ENCODE measurements at places on chromosomes 11 and 22. TPM values are rescaled to one million over a fixed set of nuclear protein-coding genes. Genes with fewer than 3 reads are reported as not detected.

RCOR2 gene
- total RNA-seq = not detected

DNA sequence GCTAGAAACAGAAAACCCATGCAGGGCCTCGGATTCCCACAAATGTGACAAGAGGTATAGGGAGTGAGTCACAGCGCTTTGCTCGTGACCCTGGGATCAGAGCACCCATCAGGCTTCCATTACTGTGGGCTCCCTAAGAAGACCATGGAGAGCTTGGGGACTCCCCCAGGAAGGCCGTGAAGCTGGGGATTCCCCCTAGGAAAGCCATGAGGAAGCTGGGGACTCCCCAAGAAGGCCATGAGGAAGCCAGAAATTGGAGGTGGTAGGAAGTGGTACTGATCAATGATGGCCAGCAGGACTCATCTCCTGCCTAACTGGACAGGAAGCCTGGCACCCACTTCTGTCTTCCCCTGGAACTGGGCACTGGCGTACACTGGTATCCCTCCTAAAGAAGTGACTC, 10.1 kb upstream of the DCPS start:
- H3K27ac ChIP-seq = no peak overlapping the region
- H3K36me3 ChIP-seq = peaks cover 55% of the 10 kb centered on the region
- H3K4me1 ChIP-seq = peaks cover 11% of the 10 kb centered on the region
- no peak overlapping the region for H3K4me3 ChIP-seq
- DNase-seq = no peak

DNA sequence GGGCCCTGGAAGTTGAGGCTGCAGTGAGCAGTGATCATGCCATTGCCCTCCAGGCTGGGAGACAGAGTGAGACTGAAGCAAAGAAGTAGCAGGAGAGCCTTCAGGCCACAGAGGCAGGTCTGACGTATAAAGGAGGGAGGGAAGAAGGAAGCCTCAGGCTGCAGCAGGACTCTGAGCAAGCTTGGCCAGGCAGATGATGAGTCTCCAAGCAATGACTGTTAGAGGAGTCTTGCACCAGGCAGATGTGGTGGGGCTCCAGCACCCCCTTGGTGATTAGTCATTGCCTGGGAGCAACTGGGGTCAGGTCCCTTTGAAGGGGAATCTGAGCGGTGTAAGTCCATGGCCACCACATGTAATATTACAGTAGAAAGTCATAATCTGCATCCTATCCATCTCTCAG, 36.6 kb upstream of the NFAM1 start:
- H3K4me3 ChIP-seq = no peak overlapping the region
- no peak overlapping the region for H3K27ac ChIP-seq
- H3K36me3 ChIP-seq = no peaks in the 10 kb centered on the region
- H3K27me3 ChIP-seq = no peaks in the 10 kb centered on the region

DNA sequence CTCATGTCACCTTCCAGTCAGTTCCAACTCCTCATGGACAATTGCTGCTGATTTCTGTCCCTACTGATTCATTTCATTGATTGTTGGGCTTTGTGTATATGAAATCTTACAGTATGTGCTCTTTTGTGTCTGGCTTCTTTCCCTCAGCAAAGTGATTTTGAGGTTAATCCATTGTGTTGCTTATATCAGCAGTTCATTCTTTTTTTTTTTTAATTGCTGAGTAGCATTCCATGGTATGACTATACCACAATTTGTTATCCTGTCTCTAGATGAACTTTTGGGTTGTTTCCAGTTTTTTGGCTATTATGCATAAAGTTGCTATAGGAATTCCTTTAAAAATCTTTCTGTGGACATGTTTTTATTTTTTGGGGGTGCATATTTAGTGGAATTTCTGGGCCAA, 59.9 kb downstream of the NXPE1 start:
- H3K36me3 ChIP-seq = peaks cover 8% of the 10 kb centered on the region
- no peaks in the 10 kb centered on the region for H3K4me1 ChIP-seq
- H3K27me3 ChIP-seq = peaks cover 24% of the 10 kb centered on the region
- no peak for DNase-seq
- H3K27ac ChIP-seq = no peak overlapping the region

DNA sequence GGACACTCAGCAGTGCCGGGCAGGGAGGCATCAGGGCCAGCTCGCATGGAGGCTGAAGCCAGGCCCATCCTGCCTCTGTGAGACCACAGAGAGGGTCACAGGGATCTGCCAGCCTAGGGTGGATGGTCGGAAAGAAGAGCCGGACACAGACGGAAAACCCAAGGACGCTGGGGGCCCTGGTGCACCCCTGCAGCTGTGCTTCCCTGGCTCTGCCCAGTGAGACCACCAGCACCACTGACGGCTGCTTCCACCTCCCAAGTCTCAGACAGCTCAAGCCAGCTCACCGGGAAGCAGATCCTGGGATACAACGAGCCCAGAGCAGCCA, 42.2 kb downstream of the SHISAL1 start:
- no peak overlapping the region for H3K4me3 ChIP-seq
- H3K27ac ChIP-seq = no peak overlapping the region
- no peaks in the 10 kb centered on the region for H3K36me3 ChIP-seq
- H3K27me3 ChIP-seq = peaks cover 2% of the 10 kb centered on the region
- DNase-seq = no peak

ZNF280A gene
- total RNA-seq = not detected

BLID gene
- not detected for total RNA-seq

GRCh38 chr22:20550057-20550817, 42.8 kb downstream of the MED15 start:
- peaks cover 29% of the 10 kb centered on the region for H3K36me3 ChIP-seq
- H3K4me3 ChIP-seq = peak overlapping the region; percentile 82
- peak overlapping the region; percentile 96 for H3K27ac ChIP-seq
- H3K27me3 ChIP-seq = no peaks in the 10 kb centered on the region
- H3K4me1 ChIP-seq = peaks cover 73% of the 10 kb centered on the region

GRCh38 chr11:43952020-43952400, 9.6 kb downstream of the C11orf96 start:
- peaks cover 16% of the 10 kb centered on the region for H3K27me3 ChIP-seq
- no peaks in the 10 kb centered on the region for H3K36me3 ChIP-seq
- no peaks in the 10 kb centered on the region for H3K4me1 ChIP-seq
- H3K4me3 ChIP-seq = no peak overlapping the region
- no peak for DNase-seq

- H3K27ac ChIP-seq = no peak overlapping the region
- H3K27me3 ChIP-seq = no peaks in the 10 kb centered on the region
- no peaks in the 10 kb centered on the region for H3K36me3 ChIP-seq
These were observed 14.1 kb upstream of the CBX7 start for GRCh38 chr22:39166547-39166946.

GRCh38 chr11:73306977-73307322, 1.1 kb upstream of the ARHGEF17 start:
- H3K27me3 ChIP-seq = peaks cover 18% of the 10 kb centered on the region
- H3K4me1 ChIP-seq = peaks cover 10% of the 10 kb centered on the region
- no peaks in the 10 kb centered on the region for H3K36me3 ChIP-seq
- no peak for DNase-seq
- no peak overlapping the region for H3K27ac ChIP-seq

- H3K4me1 ChIP-seq = no peaks in the 10 kb centered on the region
- H3K36me3 ChIP-seq = no peaks in the 10 kb centered on the region
- no peak overlapping the region for H3K27ac ChIP-seq
- DNase-seq = no peak
- no peak overlapping the region for H3K4me3 ChIP-seq
These were observed 16.2 kb upstream of the CWF19L2 start for GRCh38 chr11:107473792-107474191.

GAL3ST1 gene
- total RNA-seq = 1.6 TPM

DNA sequence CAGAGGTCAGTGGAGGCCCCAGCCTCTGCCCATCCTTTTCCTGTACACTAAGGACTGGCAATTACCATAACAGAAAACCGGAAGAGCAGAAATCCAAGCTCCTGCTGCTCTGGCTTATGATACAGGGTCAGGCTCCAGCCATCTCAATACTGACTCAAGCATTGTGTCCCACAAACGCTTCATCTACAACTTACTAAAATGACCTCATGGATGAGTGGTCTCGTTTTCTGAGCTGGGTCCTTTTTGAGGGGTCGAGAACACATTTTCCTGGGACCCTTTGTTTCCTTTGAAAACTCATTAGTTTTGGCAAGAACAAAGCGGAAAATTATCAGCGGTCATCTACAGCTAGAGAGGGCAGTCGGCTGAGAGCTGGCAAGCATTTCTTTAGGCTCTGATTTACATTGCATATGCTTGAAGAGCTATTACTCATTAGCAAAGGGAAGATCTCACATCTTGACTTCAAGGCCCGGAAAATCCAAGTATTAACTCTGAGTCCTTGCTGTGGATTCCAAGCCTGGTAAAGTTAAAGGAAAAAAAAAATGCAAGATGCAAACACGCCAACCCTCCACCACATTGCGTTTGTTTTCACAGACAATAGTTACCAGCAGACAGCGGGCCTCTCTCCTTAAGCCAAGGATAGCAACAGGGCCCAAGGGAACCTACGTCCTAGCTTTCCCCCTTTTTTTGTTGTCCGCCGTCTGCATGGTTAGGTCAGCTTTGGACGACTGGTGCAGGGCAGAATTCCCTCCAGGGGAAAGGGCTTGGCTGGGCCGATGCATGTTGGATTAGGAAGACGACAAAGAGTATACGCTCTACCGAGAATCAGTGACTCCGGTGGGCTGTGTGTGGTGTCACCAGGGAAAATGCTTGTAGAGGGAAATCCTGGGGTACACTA, 1.8 kb downstream of the TESMIN start:
- peaks cover 12% of the 10 kb centered on the region for H3K4me1 ChIP-seq
- no peaks in the 10 kb centered on the region for H3K27me3 ChIP-seq
- DNase-seq = no peak
- peak overlapping the region; percentile 29 for H3K27ac ChIP-seq

GRCh38 chr11:62712276-62712812, 4.9 kb downstream of the GNG3 start:
- peak overlapping the region; percentile 0 for H3K4me3 ChIP-seq
- peak overlapping the region; percentile 80 for H3K27ac ChIP-seq
- DNase-seq = no peak
- no peaks in the 10 kb centered on the region for H3K27me3 ChIP-seq

VSIG10L2 gene
- total RNA-seq = not detected

DNA sequence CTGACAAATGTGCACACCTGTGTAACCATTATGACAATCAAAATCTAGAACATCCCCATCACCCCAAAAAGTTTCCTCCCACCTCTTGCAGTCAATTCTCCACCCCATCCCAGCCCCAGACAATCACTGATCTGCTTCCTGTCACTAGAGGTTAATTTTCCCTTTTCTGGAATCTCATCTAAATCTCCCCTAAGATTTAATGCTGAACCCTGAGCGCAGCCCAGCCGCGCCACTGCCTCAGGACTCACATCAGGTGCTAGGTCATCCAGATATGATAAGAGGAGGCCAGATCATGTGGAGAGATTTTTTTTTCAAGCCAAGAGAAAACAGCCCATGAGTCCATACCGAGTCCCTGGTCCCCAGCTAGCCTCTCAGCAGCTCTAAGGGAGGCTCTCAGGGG, 4.3 kb upstream of the TMPRSS13 start:
- H3K27ac ChIP-seq = peak overlapping the region; percentile 67
- DNase-seq = no peak
- no peak overlapping the region for H3K4me3 ChIP-seq
- H3K27me3 ChIP-seq = no peaks in the 10 kb centered on the region
- H3K4me1 ChIP-seq = peaks cover 59% of the 10 kb centered on the region

GRCh38 chr22:50045211-50046018, 12.7 kb downstream of the TTLL8 start:
- DNase-seq = no peak
- peaks cover 3% of the 10 kb centered on the region for H3K4me1 ChIP-seq
- peaks cover 32% of the 10 kb centered on the region for H3K27me3 ChIP-seq
- no peak overlapping the region for H3K4me3 ChIP-seq

KDM4E gene
- total RNA-seq = not detected

DNA sequence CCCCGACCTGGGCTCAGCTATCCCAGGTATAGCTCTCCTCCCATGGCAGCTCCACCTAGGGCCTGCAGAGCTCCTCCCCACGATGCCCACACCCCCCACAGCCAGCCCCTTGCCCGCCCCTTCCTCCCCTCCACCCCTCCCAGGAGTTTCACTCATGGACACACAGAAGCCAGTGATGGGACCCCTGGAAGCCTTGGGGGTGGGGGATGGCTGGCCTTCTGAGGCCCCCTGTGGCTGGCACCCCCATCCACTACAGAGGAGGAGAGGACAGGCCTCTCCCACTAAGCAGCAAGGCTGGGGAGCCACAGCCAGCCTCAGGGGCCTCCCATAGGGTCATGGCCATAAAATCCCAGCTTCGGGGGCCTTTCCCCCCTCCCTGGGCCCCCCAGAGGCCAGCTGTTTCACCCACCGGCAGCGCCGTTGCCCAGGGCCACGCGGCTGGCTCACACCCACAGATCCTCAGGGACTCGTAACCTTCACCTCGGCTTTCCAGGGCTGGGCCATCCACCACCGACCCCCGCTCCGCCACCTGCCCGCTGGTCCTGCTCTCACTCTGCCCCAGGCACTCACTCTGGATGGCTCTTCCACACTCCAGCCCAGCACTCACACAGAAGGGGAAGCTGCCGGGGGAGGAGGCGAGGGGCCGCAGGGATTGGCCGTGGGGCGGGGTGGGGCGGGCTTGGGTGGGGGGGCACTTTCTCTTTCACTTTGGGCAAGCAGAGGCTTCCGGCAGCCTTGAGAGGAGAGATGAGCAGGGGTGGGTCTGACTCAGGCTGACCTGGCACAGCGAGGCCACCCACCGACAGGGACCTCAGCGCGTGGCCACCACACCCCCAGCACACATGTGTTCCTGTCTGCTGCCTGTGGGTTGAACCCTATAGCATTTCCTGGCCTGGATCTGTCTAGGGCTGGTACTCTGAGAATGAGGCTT, 2.2 kb downstream of the SLC25A22 start:
- DNase-seq = peak; percentile 76
- peaks cover 1% of the 10 kb centered on the region for H3K27me3 ChIP-seq
- H3K27ac ChIP-seq = peak overlapping the region; percentile 95

DNA sequence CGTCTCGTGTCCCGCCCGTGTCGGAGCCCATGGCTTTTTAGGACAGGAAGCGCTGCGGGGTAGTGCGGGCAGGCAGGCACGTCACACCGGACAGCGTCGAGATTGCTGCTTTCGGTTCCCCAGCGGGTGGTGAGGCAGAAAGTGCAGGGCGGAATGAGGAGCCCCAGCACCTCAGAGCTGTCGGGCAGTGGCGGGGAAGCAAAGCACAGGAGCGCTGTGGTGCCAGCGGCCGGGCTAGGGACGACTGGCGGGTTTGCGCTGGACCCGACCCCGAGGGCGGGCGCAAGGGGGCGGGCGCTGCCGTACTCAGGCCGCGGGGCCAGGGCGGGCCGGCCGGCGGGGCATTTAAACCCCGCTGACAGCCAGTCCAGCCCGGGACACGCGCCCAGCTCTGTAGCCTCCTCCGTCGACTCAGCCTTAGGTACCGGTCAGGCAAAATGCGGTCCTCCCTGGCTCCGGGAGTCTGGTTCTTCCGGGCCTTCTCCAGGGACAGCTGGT, at the start of gene SLC37A2:
Gene SLC37A2, plus strand, starts transcription at position 375 of the 498 bp plus-strand sequence. Its CDS starts 63 bp downstream, at position 438.
- peaks cover 49% of the 10 kb centered on the region for H3K27me3 ChIP-seq
- H3K36me3 ChIP-seq = no peaks in the 10 kb centered on the region
- DNase-seq = peak; percentile 60
- H3K4me3 ChIP-seq = peak within 1 kb of the TSS; percentile 88

Data from naive thymus-derived CD8-positive, alpha-beta T cell (primary cell).